ENCODE measurements at places on chromosomes 16 and 17.

- no peak for DNase-seq
Observed at GRCh38 chr16:31221357-31222160, 4.6 kb upstream of the PYDC1 start.

- no peak for DNase-seq
Observed at GRCh38 chr16:4583906-4584305, 27.8 kb downstream of the C16orf96 start.

GRCh38 chr16:79658301-79659033 is 57.9 kb upstream of the MAF start:
- no peak for DNase-seq

GRCh38 chr16:57530104-57530521 is 6.3 kb downstream of the CCDC102A start:
- no peak for DNase-seq

DNA sequence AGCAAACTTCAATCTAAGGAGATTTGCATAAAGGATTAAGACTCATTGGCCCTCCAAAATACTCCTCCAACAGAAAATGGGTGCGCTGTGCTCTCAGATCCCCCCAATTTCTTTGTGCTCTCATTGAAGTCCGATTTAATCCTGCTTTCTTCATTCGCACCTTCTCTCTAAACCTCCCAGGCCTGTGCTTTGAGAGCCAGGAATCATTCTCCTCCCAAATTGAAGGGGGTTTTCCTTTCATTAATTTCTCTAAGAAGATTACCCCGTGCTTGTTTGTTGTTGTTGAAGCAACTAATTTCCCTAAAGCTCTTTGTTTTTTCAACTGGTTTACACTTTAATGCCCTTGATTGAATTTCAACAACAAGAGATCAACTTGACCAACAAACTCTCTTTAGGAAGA is 304.2 kb upstream of the IRX3 start:
- DNase-seq: no peak

DNA sequence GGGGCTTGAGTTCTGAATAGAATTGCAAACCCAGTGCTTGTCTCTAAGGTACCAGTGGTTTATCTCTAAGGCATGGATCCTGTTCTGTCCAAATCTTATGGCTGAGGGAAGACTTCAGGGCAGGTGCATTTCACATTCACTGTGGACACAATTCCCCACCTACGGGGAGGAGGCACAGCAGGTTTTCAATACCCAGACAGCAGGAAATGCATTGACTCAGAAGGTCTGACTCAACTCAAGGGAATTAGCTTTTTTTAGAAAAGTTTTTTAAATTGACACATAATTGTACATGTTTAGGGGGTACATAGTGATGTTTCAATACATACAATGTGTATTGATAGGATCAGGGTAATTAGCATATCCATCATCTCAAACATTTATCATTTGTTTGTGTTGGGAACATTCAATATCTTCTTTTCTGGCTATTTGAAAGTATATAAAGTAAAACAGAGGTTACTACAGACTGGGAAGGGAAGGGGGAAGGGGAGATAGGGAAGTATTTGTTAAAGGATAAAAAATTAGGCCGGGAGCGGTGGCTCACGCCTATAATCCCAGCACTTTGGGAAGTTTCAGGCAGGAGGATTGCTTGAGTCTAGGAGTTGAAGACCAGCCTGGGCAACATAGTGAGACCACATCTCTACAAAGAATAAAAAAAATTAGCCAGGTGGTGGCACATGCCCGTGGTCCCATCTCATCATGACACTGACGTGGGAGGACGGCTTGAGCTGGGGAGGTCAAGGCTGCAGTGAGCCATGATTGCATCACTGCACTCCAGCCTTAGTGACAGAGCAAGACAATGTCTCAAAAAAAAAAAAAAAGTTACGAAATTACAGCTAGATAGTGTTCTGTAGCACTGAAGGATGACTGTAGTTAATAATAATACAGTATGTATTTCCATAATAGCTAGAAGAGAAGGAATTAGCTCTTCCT is 54.9 kb downstream of the RGS9 start:
- no peak for DNase-seq

DNA sequence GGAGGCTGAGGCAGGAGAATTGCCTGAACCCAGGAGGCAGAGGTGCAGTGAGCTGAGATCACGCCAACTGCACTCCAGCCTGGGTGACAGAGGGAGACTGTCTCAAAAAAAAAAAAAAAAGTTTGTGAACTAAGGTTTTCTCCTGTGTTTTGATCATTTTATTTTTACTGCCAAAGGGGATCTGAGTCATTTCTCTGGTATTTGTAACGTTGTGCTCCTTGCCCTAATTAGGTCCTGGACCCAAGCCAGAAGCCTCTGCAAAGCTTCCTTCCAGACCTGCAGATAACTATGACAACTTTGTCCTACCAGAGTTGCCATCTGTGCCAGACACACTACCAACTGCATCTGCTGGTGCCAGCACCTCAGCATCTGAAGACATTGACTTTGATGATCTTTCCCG is 32.1 kb downstream of the IST1 start:
- no peak for DNase-seq

GRCh38 chr16:66008136-66008535 is 358.4 kb upstream of the CDH5 start:
- no peak for DNase-seq

GRCh38 chr16:1944612-1945199 is 1.7 kb upstream of the MSRB1 start:
- DNase-seq: no peak

DNA sequence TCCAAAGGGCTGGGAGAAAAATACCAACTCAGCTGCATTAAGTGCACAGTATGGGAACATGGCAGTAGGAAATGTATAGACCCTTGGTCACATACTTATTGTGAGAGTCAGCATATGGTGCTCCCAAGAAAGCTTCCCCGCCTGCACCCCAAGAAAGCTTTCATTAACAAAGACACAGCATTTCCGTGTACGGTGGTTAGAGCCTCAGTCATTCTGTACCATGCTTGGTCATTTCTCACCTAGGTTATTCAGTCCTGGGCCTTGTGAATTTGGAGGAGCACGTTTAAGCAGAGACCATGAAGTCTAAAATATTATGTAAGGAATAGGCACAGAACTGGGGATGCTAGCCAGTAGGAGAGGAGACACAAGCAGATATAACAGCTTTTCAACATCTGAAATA is 56.1 kb downstream of the ESRP2 start:
- DNase-seq: no peak

DNA sequence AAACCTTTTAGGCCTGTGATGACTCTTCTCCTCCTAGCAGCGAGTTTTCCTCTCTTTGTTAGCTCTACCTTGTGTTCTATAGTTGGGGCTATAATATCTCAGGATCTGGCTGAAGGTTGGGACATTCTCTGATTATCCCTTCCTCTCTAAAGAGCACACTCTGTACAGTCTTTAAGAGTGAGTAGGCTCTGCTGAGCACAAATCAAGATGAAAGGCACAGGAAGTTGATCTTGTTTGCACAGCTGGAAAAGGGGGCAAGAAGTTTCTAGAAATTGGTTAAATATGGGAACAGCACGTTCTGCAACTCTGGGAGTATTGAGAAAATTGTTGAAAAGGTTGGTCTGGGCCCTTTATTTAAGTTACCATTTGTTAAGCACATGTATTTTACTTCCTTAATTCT is 240.9 kb downstream of the CDH11 start:
- DNase-seq: no peak

DNA sequence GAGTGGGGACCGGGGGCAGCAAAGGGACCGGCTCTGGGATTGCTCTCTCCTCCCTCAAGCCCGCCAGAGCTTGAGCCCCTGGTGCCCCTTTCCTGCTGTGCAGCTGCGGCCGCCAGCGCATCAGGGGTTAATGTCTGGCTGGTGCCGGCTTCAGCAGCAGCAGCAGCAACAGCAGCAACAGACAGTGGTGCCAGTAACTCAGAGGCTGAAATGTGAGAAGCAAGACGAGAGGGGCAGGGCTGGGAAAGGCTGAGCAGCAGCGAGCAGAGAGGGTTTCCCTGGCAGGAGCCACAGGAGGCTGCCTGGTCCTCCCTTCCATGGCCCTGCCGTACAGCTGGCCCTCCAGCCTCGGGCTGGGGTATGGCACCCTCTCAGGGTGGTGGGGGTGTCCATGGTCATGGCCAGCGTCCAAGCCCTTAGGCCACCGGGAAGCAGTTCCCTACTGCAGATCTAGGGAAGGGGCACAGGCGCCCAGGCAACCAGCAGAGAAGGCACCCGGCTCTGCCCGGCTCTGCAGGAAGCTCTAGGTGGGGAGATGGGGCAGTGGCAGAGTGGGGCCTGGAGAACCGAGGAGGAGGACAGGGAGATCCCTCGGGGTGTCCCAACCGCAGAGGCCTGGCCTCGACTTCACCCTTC is 21.1 kb upstream of the TFAP4 start:
- peak; percentile 88 for DNase-seq

GRCh38 chr16:76639685-76640289 is 362.6 kb downstream of the CNTNAP4 start:
- DNase-seq: no peak

DNA sequence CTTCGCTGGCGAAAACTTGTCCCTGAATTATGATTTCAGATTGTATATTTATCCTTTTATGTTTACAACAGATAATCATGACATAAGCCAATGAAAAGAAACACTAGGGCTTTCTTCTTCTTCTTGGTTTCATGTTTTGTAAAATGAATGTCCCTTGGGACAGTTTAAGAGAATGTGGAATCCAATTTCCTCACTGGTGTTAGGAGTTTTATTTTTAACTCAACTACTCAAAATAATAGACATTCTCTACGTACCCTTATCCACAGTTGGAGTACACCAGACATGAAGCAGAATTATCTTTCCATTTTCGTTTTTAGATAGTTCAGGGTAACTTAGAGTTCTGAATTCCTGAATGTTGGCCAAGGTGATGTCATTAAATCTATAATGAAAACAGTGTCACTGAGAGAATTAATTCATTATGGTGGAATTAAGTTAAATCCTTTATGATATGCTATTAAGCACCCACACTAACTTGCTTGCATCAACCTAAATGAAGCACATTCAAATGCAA is 43.4 kb downstream of the IRX6 start:
- no peak for DNase-seq

DNA sequence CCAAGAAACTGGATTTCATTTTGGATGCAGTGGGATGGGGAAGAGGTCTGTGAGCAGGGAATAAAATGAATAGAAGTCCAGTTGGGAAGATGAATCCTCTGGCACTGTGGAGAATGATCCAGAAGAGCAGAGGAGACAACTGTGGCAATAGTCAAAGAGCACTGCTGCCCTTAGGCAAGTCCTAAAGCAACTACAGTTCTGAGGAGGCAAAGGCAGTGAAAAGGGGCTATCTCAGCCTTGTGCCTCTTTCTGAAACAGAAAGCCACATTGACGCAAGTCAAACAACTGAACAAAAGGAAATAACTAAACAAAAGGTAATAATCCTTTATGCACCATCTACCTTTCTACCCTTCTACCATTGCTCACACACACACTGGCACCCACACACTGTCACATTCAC is 238.0 kb upstream of the AXIN2 start:
- no peak for DNase-seq

DNA sequence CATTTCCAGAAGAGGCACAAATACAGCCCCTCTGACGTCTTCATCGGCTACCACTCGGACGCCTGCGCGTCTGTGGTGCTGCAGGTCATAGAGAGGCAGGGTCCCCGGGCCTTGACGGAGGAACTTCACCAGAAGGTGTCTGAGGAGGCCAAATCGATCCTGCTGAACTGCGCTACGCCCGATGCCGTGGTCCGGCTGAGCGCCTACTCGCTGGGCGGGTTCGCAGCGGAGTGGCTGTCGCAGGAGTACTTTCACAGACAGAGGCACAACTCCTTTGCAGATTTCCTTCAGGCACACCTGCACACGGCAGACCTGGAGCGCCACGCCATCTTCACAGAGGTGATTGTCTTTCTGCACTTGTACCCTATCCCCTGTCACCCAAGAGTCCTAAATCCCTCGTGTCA is 67.0 kb upstream of the ENDOV start:
- DNase-seq: no peak

- no peak for DNase-seq
Observed at GRCh38 chr16:30354423-30355143, 525 bp downstream of the CD2BP2 start.

GRCh38 chr16:75342308-75342811 is 90.9 kb upstream of the BCAR1 start:
- DNase-seq: no peak

GRCh38 chr17:81094509-81095382 is 59.8 kb downstream of the BAIAP2 start:
- peak; percentile 95 for DNase-seq

DNA sequence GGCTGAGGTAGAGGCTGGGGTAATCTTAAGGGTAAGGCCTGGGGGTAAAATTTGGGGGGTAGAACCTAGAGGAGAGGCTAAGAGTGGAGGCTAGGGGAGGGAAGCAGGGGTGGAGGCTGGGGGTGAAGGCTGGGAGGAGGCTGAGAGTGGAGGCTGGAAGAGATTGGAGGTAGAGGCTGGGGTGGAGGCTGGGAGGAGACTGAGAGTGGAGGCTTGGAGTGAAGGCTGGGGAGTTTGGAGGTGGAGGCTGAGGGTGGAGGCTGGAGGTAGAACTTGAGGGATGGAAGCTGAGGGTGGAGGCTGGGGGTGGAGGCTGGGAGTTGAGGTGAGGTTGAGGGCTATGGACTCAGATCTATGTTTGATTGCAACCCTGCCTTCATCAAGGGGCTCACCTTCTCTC is 333.6 kb downstream of the C16orf95 start:
- DNase-seq: no peak

DNA sequence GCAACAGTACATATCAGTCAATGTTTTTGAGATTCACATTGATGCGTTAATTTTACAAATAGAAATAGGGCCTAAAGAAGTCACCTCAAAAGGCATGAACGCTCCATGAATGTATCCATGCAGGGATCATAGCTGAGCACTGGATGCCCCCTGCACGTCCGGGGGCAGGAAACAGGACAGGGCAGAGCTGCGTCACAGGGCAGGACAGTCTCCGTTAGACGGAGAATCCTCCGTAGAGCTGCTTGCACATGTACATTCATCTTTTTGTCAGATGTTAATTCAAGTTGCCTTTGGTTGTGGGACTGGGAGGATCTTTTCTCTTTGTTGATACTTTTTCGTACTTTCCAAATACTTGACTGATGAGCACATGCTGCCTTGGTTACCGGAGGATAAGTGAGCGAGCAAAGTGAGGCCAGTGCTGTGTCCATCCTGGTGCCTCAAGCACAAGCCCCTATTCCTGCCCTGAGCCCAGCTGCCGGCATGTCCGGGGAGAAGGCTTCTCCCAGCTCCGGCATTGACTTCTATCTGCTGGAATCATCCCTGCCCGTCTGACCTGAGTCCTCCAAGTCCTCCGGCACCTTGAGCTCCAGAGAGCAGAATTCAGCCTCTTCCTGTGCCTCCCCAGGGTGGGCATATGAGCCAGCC is 15.0 kb downstream of the GAA start:
- DNase-seq: no peak

- DNase-seq: no peak
Observed at GRCh38 chr17:65355246-65355645, 206.2 kb downstream of the AXIN2 start.

DNA sequence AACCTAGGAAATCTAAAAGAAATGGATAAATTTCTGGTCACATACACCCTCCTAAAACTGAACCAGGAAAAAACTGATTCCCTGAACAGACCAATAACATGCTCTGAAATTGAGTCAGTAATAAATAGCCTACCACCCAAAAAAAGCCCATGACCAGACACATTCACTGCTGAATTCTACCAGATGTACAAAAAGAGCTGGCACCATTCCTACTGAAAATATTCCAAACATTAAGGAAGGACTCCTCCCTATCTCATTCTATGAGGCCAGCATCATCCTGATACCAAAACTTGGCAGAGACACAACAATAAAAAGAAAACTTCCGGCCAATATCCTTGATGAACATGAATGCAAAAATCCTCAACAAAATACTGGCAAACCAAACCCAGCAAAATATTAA is 52.9 kb downstream of the TTC19 start:
- no peak for DNase-seq

Data from ecto neural progenitor cell (in vitro differentiated cells).